ENCODE measurements at places on chromosomes 13 and 19. TPM values are rescaled to one million over a fixed set of nuclear protein-coding genes. Genes with fewer than 3 reads are reported as not detected.

DNA sequence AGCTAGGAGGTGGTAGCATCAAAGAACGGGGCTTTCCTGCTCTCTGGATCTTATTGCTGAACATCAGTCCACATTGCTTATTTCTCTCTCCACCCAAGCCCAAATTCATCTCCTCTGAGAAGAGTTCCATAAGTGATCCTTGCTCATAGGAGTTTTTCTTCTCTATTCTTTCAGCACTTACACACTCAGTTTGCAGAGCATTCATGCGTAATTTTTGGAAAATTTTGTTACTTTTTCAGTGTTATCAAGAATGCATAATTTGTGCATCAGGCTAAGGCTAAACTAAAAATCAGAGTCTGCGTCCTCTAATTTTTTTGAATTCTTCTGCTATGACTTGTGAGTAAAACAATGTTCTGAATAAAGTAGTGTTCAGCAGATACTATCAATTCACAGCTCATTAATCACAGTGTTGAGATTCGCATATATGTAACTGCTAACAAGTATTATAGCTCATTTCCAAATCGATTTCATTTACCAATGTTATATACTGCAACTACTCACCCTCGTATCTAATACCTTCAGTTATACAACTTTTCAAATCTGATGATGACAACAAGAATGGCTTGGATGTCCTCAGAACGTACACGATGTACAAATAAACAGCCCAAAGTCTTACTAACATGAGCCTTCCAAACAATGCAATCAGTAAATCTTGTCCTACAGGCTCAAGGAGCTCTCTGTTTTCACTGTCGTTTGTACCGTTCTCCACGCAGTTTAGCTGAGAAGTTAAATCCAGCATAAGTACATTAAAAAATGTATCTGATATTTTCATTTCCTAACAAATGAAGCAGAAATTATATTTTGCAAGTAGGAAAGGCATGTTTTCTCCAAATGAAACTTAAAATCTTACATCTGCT lies 36.4 kb upstream of the STARD13 start:
- H3K4me1 ChIP-seq: no peaks in the 10 kb centered on the region
- no peak for DNase-seq
- no peak overlapping the region for H3K4me3 ChIP-seq
- no peaks in the 10 kb centered on the region for H3K36me3 ChIP-seq

- no peak for DNase-seq
- no peaks in the 10 kb centered on the region for H3K27me3 ChIP-seq
- H3K4me3 ChIP-seq: no peak overlapping the region
- no peaks in the 10 kb centered on the region for H3K36me3 ChIP-seq
- H3K27ac ChIP-seq: no peak overlapping the region
These were observed 1899.8 kb downstream of the PCDH9 start for GRCh38 chr13:65330287-65330686.

GRCh38 chr19:1945899-1946298 lies 4.9 kb downstream of the CSNK1G2 start:
- H3K27me3 ChIP-seq: no peaks in the 10 kb centered on the region
- DNase-seq: no peak
- no peak overlapping the region for H3K4me3 ChIP-seq

Gene SMIM44
- not detected for total RNA-seq

Gene RFPL4AL1
- total RNA-seq: not detected

Gene GJA3
- total RNA-seq: not detected

Data from GM12878 (cell line).